ENCODE measurements at places on chromosomes 4 and X. TPM values are rescaled to one million over a fixed set of nuclear protein-coding genes. Genes with fewer than 3 reads are reported as not detected.

Gene RENBP
- 12.8 TPM for total RNA-seq

Gene USP17L10
- total RNA-seq, result not detected

Gene SUPT20HL1
- not detected for total RNA-seq

Gene CCDC160
- total RNA-seq, result not detected

Gene NLGN4X
- total RNA-seq, result not detected

Gene FMR1NB
- total RNA-seq, result not detected

Gene FREM3
- total RNA-seq, result not detected

- DNase-seq, result no peak
These were observed 59.5 kb downstream of the PGRMC2 start for GRCh38 chr4:128227991-128228571.

- DNase-seq, result no peak
These were observed 16.1 kb downstream of the IQCM start for GRCh38 chr4:149799546-149799945.

DNA sequence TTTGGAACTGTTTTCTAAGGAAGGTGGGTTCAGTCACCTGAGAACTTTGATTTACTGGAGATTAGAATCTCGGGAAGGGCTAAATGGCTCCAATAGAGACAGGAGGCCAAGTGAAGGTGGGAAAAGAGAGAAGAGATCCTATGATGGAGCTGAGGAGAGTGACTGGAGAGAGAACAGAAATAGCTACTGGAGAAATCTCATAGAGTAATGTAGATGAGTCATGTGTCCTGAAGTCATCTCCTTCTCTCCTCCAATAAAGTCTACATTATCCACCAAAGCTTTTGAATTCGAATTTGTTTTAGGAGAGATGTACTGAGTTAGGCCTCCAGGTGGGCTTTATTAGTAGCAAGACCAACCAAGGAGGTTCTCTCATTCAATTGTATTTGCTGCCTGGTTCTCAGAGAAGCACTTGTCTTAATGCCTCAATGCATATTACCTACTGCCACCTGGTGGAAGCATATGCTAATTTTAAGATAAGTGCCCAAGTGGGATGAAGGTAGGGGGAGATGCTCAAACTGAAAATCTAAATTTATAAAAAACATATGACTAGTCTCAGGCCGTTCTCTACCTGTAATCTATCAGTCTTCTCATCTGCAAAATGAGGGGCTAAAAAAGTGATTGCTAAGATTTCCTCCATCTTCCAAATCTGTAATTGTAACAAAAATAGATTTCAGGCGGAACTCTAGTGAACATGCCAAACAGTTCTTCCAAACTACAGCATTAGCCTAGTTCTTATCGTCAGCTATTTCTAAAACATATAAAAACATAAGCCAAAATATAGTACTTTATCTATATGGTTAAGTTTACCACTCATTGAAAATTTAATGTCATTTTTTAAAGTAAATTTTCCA, 24.4 kb downstream of the TXK start:
- no peak for DNase-seq

DNA sequence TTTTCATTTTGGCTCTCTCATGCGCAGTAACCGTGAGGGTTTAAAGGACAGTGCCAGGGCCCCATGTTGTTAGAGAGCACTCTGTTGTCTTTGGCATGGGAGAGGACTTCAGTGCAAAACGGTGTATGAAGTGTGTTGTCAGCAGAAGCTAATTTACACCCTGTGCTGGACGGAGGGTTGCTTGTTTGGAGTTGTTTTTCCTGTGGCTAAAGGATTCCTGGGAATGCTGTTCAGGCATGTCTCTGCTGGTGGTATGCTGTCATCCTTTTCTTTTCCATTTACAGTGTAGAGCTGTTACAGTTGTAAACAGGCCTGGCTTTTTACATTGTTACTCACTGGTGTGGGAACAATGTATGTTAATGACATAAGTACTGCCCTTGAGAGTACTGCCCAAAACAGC, 206.3 kb downstream of the CBR4 start:
- no peak for DNase-seq

- DNase-seq, result no peak
These were observed 96.7 kb downstream of the AREG start for GRCh38 chr4:74541667-74542066.

DNA sequence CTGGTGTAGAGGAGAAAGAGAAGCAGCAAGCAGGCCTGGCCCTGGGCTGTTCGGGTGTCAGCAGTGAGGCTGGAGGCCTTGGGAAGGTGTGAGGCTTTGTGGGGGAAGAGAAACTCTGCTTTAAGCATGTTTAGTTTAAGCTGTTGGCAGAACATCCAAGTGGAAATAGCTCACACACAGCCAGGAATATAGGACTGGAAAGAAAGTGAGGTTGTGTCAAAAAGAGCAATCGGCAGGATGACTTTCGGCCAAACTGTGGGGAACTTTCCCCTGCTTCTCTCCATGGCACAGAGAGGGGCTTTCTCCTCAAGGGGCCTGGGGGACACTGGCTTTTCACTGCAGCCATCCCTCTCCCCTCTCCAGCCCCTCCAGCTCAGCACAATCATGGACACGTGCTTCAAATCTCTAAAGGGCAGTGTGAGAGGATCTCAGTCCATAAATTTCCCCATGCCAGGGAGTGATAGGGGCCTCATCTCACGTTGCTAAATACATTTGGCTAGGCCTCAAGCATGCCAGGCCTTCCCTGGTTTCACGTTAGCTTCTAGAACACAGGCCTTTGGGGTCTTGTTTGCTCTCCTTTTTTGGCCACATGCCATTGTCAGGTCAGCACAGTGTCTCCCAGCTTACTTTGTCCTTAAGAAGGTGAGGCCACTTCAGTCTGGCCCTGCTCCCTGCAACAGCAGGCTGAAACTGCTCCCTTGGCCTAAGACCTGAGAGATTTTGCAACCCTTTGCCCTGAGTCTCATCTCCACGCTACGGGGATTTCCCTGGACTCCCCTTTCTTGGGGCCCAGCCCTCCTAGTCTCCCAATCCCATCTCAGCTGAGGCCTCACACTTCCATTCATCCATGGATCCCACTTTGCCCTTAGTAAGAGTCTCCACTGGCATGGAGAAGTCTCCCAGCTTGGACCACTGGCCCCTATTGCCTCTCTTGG, 8.3 kb upstream of the CITED1 start:
- no peak for DNase-seq

GRCh38 chrX:10811111-10811510, 190.7 kb upstream of the MID1 start:
- no peak for DNase-seq

DNA sequence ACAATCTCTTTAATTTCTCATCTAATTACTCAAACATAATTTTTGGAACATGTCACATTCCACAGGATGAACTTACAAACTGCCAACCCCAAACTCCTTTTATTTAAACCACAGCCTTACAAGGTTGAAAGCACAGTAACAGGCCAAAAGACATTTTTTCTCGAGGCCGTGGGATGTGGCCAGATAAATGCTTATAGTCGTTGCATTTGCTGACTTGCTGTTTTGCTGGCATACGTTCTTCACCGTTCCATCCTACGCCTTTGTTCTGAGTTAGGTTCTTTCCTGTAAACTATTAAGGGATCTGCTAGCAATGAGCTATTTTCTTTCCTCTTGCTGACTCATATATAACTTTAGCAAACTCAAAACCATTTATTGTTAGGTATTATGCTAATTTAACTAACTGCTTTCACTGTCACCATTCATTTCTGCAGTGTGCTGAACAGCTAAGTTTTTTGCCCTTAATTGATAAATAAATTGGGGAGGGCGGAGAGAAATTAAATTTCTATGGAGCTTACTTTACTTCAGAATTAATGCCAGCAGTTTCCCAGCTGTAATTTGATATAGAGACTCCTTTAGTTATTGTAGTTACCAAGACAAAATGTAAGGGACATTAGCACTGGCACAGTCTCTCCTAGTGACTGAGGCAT, 135.1 kb upstream of the PACRGL start:
- no peak for DNase-seq

DNA sequence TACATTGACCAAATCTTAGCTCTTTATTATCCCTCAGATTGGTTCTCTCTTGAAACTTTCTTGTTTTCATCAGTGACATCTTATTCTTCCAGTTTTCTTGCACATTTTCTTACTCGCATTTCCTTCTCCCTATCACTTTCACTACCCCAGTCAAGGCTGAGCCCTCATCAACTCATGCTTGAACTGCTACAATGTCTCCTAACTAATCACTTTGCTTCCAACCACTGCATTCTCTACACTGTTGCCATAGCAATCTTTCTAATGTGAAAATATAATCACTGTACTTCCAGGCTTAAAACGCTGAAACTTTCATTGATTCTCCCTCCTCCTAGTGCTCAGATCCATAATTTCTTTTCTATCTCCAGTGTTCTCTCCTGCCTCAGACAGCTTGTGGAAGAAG, 22.2 kb upstream of the LPAR4 start:
- DNase-seq, result no peak

- DNase-seq, result no peak
These were observed 7.2 kb downstream of the PRDM5 start for GRCh38 chr4:120915336-120915735.

DNA sequence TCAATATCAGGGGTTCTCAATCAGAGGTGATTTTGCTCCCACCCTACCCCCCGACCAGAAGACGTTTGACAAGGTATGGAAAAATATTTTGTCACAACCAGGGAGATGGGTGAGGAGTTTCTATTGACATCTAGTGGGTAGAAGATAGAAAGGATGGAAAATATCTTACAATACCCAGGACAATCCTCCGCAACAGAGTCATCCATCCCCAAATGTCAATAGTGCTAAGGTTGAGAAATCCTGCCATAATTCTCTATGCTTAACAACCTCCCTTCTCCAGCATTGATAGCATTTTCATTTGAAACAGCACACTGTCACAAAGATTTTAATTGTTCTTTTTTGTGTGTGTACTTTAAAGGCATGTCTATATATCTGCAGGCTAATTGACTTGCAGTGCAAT, 890.5 kb downstream of the PDHA2 start:
- DNase-seq, result no peak
